ENCODE measurements at places on chromosomes 4 and X.
A peak's percentile ranks its signal among the peaks of the same experiment; 100 is the strongest.

GRCh38 chr4:56739066-56739777 is 58.1 kb upstream of the HOPX start:
- DNase-seq: peak; percentile 86

- peak; percentile 93 for DNase-seq
These were observed 193.4 kb upstream of the PACRGL start for GRCh38 chr4:20506827-20507226.

DNA sequence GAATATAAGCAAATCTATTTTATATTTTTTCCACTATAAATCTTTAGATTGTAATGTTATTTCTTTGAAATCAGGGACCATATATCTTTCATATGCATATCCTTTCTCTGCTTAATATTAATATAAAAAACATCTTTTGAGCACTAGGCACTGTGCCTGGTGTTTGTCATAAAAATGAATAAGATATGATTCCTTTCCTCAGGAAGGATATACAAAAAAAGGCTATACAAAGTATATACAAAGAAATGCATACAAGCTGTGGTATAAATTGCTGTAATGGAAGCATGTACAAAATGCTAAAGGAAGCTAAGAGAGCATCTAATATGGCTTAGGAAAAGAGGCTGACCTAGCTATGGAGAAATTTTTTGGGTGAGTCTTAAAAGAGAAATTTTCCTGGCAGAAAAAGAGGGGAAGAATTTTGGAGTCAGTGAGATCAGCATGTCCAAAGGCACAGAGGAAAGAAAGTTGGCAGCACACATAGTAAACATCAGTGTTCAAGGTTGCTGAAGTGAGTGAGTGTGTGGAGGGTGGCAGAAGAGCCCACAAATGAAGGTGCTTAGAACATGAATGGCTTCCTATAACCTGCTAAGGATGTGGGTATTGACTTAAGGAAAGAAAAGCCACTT is 500.0 kb downstream of the SPRY1 start:
- DNase-seq: peak; percentile 66

- no peak for DNase-seq
These were observed 687 bp upstream of the GRIA2 start for GRCh38 chr4:157219711-157220370.

DNA sequence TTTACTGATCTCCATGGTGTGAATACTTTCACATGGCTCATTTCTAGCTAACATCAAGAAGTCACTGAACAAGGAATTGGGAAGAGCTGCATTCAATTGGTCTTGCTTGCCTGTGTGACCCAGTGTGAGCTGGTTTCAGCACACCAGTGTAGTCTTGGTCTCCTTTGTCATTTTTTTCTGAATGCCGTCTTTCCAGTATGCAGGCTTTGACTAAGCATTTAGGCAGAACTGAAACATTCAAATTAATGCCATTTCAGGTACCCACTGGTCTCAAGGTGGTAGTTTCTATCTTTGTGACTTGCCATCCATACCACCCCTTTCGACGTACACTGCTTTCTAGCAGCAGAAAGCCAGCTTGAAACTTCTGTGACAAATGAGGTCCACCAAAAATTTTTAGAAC is 550.5 kb upstream of the BOD1L1 start:
- no peak for DNase-seq

DNA sequence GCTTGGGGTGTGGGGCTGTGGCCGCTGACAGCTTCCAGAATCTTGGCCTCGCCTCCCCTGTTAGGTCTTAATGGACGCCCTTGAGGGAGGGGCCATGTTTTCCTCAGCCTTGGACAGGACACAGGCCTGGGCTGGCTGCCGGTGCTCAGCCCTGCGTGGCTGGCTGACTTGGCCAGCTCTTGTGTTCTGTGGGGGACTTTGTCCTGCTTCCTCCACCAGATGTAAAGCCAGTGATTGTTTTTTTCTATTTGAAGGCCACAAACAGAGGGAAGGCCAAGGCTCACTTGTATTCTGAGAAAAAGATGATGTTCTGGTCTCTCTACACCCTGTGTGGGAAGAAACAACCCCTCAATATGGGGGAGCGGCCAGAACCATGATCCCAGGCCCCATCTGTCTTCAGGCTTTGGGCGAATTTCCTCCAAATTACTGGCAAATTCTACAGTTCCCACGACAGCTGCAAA is 71.3 kb downstream of the HTRA3 start:
- no peak for DNase-seq

DNA sequence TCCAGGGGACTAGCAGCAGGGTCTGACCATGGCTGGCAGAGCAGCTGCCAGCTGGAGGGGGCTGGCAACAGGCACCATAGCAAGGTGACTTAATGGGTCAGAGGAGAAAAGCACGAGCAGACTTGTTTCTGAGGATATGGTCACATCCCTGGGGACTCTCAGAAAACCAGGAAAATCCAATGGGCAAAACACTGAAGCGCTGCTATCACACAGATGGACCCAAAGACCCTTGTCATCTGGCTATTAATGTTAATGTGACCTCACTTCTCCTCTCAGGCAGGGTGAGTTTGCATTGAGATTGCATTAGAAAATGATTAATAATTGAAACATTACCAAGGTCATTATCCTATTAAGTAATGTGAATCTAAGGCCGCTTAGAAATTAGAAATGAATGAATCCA is 293.7 kb upstream of the GALNT7 start:
- DNase-seq: no peak

DNA sequence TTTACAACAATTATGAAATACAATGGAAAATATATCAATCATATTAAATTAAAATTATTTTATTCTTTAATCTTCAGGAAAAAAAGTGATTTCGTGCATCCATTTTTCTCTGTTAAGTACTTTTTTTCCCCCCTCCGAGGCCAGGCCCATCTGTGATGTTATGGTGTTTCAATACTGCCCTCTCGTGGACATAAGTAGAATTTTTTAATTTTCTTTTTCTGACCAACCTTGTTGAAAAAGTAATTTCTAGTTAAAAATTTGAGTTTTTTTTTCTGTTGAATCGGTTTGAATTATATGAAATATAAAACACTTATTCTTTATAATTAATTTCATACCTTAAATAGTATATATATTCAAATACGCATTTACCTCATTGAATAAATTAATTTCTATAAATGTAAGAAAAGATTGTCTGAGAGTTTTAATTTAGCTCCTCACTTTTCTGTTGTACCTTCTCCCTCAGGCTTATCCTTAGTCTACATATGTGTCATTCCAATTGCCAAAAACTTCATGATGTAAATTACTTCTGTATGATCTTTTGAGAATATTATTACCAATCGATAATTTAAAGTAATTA is 175.8 kb upstream of the TECRL start:
- DNase-seq: peak; percentile 32

DNA sequence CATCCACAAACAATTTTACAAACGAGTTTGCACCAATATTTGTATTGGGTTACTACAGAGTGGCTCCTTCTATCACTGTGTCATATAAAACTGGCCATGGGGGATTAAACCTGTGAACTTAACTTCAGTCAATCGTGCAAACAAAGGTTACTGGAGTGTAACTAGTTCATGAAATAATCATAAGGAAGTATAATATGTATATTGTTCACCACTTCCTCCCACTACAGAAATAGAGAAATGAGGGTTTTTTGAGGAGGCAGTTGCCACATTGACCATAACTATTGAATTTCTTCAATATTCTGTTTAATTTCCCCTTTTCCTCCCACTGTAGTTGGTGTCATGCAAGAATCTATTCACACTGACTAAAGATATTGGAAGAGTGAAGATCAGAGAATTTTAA is at the start of gene GPR82:
GPR82 (plus strand) TSS at position 356 of the 400 bp plus-strand sequence. CDS start 2,846 bp downstream, outside the sequence.
- DNase-seq: no peak

DNA sequence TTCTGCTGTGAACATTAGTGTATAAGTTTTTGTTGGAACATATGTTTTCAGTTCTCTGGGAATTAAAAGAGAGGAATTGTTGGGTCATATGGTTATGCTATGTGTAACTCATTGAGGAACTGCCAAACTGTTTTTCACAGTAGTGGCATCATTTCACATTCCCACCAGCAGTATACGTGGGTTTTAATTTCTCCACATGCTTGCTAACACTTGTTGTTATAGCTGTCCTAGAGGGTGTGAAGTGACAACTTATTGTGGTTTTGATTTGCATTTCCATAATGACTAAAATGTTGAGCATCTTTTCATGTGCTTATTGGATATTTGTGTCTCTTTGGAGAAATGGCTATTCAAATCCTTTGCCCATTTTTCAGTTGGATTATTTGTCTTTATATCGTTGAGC is 13.7 kb downstream of the APELA start:
- no peak for DNase-seq

- DNase-seq: no peak
These were observed 4.5 kb downstream of the CHRDL1 start for GRCh38 chrX:110791071-110791470.

GRCh38 chrX:99909946-99910345 is 500.1 kb downstream of the PCDH19 start:
- no peak for DNase-seq

GRCh38 chr4:145396581-145396980 is 85.1 kb upstream of the SMAD1 start:
- DNase-seq: no peak

- DNase-seq: no peak
These were observed 91.9 kb downstream of the GPC4 start for GRCh38 chrX:133323431-133323830.

GRCh38 chr4:2042204-2042946 is 16.8 kb upstream of the NAT8L start:
- no peak for DNase-seq

GRCh38 chrX:150926304-150926703 is 27.8 kb upstream of the CD99L2 start:
- no peak for DNase-seq

GRCh38 chr4:8220661-8221450 is 21.8 kb downstream of the SH3TC1 start:
- peak; percentile 66 for DNase-seq

DNA sequence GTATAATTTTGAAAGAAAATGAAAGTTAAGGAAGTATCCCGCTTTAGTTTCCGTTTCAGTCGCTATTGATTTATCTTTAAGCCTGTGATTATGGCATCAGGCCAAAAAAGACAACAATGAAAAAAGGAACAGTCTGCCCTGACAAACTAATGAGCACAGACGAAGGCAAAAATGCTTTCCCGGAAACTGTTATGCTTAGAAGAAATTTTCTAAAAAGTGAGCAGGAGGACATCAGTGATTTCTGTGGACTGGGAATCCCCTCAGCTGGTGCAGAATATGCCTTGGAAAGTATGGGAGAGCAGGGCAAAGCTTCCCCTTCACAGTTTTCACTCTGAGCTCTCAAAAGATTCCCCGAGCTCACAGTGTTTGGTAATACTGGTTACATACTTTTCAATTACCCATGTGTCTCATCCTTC is 5.1 kb upstream of the CXCL10 start:
- DNase-seq: no peak

GRCh38 chr4:80311130-80311529 is 24.4 kb upstream of the CFAP299 start:
- DNase-seq: peak; percentile 92

- no peak for DNase-seq
These were observed 109.5 kb upstream of the CBR4 start for GRCh38 chr4:169119536-169119935.

- DNase-seq: no peak
These were observed 153.2 kb upstream of the FRG1 start for GRCh38 chr4:189787216-189788031.

DNA sequence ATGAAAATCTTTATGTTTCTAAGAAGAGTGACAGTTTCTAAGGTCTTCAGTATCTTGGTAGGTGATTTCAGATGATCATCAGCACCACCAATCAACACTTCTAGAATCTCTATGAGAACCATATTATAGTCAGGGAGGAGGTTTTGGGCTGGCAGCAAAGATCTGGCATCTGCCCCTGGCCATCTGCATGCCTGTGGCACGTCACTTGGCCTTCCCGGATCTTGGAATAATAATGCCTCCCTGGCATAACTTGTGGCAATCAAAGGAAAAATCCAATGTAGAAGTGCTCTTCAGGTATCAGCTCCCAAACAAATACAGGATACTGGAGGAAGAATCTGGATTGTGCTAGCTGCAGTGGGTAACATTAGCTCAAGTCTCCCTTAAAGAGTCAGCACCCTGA is 57.3 kb downstream of the RASL11B start:
- no peak for DNase-seq
